AG04449 (cell line): ENCODE measurements at places on chromosomes 4 and X.

- DNase-seq = no peak
These were observed 43.7 kb downstream of the UGT8 start for GRCh38 chr4:114642173-114642780.

GRCh38 chr4:16516796-16517439, 290.6 kb upstream of the TAPT1 start:
- DNase-seq = peak; percentile 53

DNA sequence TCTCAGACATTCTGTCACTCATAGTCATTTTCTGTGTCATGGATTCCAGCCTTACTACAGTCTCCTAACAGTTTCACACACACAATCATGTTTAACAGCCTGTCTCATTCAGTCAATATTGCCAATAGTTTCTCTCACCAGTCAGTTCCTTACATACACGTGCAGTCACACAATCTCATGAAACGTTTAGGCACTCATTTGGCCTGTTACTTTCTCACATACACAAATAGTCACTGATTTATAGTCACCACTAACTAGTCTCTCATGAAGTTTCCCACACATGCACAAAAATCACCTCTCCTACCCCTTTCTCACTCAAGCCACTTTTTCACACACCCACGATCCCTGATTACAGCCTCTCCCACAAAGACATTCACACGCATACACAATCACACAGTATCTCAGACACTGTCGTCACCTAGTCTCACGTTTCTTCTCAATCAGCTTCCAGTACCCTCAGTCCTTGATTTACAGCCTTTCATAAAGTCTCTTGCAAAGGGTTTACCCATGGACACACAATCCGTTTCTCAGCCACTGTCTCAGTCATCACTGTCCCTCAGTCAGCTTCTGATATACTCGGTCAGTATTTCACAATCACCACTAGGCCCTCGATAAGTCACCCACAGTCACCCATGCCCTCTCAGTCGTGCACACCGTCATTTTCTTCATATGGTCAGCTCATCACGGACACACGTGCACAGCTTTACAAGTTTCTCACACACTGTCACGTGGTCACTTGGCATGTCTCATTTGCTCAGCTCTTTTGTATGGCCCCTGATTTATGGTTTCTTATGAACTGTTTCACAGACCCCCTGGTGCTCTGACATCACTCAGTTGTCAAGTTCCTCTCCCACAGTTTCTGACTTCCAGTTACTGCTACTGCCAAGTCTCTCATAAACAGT, 4.2 kb upstream of the CFP start:
- DNase-seq = no peak

GRCh38 chr4:19130866-19131265, 1109.3 kb upstream of the LCORL start:
- peak; percentile 26 for DNase-seq

- DNase-seq = no peak
These were observed 17.5 kb upstream of the IGSF1 start for GRCh38 chrX:131306601-131307000.

- DNase-seq = no peak
These were observed 19.1 kb upstream of the ABRAXAS1 start for GRCh38 chr4:83503974-83504373.

- no peak for DNase-seq
These were observed 66.1 kb downstream of the TNIP2 start for GRCh38 chr4:2689825-2690700.

DNA sequence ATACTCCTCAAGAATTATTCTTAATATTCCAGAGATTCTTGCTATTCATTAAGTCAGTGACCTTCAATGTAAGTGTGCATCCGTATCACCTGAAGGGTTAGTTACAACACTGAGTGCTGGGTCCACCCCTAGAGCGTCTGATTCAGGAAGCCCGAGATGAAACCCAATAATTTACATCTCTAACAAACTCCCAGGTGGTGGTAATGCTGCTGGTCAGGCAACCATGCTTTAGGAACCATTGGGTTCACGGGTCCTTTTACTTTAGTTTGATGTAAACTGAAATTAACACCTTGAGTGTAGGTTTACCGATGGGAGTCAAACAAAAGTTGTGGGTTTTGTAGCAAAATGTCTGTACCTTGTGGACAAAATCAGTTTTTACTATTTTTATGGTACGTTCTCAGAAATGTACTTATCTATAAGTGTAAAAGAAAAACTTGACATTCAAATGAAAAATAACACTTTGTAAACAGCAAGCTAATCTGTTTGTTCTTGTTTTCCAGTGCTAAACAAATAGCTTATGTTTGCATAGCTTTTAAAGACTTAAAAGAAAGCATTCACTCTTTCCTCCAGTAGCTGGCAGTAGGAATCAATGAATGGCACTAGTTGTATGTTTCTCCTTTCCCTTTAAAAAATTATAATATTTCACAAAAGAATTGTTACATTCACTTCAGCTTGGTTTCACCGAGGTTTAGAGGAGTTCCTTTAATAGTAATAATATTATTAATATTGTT, 32.7 kb downstream of the ACE2 start:
- no peak for DNase-seq
